Upper lobe of left lung (tissue), 6 donors: ENCODE measurements at places on chromosomes 7 and 10. TPM values are rescaled to one million over a fixed set of nuclear protein-coding genes. Genes with fewer than 3 reads are reported as not detected.

CFAP70 gene
- 54.1 TPM for total RNA-seq

GRCh38 chr7:50068026-50068425 lies 25.0 kb downstream of the ZPBP start:
- H3K4me1 ChIP-seq, result peaks cover 7% of the 10 kb centered on the region
- peak overlapping the region; percentile 72 for H3K27ac ChIP-seq
- no peaks in the 10 kb centered on the region for H3K36me3 ChIP-seq
- DNase-seq, result no peak

SH2D4B gene
- total RNA-seq, result not detected

DNA sequence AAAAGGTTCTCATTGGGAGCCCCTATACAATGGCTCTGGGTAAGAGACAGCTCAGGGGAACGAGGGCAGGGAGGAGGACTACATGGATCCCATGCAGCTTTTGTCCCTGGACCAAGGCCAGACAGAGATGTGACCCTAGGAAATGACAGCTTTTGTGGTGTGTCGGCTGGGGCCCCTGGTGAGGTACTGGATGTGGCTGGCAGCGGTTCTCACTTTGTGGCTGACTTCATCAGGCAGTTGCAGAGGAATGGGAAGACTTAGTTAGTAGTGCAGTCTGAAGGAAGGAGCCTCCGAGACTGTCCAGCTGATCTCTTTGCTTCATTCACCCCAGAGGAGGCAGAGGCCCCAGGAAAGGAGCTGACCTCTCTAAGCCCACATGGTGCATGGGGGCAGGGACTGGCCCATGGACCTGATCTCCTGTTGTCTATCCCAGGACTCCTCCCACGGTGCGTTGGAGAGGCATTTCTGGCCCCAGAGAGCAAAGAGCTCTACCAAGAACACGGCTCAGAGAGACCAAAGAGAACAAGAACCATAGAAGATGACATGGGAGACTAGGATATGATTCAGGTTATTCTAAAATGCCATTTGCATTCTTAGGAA lies 202.9 kb downstream of the RPS24 start:
- H3K4me1 ChIP-seq, result no peaks in the 10 kb centered on the region
- H3K4me3 ChIP-seq, result no peak overlapping the region
- H3K27ac ChIP-seq, result no peak overlapping the region

GRCh38 chr10:13848520-13849445 lies 262.0 kb downstream of the PRPF18 start:
- DNase-seq, result no peak
- no peak overlapping the region for H3K27ac ChIP-seq
- no peak overlapping the region for H3K4me3 ChIP-seq
- H3K36me3 ChIP-seq, result no peaks in the 10 kb centered on the region
- H3K27me3 ChIP-seq, result no peaks in the 10 kb centered on the region
